ENCODE measurements at places on chromosomes 3 and 15.
A peak's percentile ranks its signal among the peaks of the same experiment; 100 is the strongest.

DNA sequence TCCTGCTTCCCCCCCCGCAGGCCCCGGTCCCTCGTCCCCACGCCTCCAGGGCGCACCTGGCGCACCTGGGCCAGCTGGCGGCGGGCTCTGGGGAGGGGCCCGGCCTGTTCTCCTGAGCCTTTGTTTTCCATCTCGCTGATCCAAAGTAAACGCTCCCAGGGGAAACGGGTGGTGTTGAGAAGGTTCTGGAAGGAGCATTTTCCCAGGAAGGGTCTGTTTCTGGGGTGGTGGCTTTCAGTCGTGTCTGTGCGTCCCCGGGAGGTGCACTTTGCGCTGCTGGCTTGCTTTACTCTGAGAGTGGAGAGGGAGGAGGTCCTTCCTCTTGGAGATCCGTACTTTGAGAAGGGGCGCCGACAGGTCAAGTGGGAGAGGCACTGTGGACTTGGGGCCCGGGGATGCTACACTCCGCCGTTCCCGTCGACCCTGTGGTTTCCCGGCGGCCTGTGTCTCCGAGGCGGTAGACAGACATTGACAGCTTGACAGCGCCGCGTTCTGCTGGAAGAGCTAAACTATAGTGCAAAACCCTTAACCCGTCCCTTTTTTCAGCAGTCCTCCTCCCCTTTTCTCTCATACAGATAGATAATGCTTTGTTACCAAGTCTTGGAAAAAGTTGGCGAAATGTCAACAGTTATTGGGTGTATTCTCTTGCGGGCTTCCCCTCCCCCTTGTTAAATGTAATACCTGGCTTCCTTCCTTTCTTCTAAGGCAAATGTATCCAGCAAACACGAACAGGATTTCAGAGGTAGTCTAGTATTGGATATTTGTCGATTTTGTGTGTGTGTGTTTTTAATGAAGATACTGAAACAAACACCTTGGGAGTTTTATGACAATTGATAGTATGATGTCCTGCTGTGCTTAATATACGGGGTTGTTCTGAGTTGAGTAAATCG lies 6.5 kb downstream of the TPM1 start:
- peak; percentile 78 for DNase-seq

- DNase-seq = no peak
Observed at GRCh38 chr15:61649046-61649445, 411.2 kb downstream of the VPS13C start.

GRCh38 chr3:127296166-127296565 lies 8.3 kb upstream of the PRR20G start:
- DNase-seq = no peak

- no peak for DNase-seq
Observed at GRCh38 chr3:180420016-180420415, 181.9 kb upstream of the TTC14 start.

GRCh38 chr3:39540162-39540921 lies 72.9 kb downstream of the MOBP start:
- DNase-seq = no peak

DNA sequence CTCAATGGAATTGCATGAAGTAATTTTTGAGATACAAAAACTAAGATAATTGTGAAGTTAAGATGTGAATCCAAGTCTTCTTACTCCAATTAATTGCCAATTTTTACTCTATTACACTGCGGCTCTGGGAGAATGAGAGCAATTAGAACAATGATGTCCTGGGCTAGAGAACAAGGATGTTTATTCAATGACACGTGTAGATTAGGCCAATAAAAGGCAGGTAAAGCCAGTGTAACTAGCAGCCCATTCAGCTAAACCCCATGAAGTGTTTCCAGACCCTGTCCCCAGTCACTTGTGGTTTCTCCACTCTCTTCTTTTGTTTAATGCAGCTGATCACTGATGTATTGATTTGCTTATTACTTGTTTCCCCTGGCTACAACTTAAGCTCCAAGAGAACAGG lies 381.1 kb upstream of the ARHGEF26 start:
- DNase-seq = no peak

DNA sequence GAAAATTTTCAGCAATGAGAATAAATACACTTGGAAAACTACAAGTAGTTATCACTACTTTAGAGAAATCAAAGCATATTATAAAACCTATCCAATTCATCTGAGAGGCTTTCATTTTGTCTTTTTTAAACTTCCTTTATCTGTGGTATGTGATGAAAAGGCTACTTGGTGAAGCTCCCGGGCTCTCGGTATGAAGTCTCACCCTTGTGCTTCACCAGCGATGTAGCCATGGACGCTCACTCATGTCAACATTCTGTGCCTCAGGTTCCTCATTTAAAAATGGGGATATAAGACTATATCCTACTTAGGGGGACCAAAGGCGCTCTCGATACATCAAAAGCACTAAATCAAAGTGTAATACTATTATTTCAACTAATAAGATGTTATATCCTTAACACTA lies 14.9 kb downstream of the SATB1 start:
- no peak for DNase-seq

DNA sequence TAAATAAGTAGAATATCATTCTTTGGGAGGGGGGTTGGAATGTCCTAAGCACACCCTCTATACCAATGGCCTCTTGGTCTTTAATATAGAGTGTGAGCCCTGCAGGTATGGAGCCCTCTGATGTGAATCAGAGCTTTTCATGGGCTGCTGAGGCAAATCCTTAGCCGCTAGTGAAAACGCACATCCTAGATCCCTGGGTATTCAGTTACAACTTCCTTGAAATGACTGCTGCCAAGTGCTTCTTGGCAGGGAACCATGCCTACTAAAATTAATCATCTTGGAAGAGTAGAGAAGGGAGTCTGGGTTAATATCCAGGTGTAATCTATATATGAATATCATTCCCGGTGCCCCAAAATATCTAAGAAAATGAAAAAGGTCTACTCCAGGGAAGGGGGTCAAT lies 109.1 kb downstream of the POLQ start:
- DNase-seq = no peak

DNA sequence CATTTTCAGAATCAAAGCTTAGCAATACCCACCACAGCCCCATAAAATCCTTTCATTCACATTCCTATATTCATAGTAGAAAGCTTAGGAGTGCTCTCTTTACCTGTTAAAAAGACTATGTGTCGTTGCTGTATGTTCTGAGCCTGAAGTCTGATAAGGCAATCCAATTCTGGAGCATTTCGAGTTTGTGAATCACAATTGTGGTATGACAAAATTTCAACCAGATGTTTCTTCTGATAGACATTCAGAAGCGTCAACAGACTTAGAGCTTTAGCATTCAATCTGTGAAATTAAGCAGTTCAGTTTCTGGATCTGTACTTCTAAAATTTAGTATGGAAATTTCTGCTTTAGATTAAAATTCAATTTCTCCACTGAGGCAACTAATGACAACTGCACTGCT lies 58.3 kb downstream of the TASOR start:
- DNase-seq = no peak

DNA sequence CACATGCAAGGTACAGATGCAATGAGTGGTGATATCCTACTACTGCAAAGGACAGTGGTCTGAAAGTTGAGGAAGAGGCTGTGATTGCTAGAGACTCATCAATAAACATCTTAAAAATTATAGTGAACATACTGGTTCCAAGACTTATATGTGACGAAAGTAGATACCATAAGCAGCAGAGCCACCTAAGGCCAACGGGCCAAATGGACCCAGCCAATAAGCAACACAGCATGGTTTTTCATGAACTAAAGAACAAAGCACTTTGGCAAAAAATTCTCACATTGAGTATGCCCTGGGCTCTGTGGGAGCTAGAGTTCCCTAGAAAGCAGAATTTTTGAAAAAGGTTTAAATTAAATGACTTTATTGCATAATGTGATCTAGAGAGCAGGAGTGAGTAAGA lies 272.1 kb downstream of the SI start:
- no peak for DNase-seq

GRCh38 chr15:78004919-78005634 lies 72.4 kb downstream of the TBC1D2B start:
- peak; percentile 51 for DNase-seq

DNA sequence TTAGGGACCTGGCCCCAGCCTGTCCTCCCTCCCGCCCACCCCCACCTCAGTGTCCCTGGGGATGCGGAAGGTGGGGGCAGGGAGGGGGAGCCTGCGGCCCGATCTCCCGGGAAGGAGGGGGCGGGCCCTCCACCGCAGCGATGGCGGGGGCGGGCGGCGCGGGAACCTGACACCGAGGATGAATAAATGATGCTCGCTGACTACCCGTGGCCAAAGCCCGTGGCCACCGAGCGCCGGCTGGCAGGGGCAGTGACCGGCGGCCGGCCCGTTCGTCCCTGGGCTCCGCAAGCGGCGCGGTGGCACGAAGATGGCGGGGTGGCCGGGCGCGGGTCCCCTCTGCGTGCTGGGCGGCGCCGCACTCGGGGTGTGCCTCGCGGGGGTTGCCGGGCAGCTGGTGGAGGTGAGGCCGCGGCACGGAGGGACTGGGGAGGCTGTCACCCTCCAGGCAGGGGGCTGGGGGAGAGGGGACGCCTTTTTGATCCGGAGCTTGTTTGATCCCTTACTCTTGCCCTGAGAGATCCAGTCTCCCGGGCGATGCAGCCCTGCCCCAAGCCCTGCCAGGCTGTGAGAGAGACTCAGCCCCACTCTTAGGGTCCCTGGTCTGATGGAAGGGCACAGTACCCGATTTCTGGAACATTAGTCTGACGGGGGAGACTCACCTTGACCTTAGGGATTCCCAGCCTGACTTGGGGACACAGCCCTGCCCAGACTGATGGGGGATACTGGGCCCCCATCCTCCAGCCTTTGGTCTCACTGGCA lies at the start of gene TMIE:
Gene TMIE, plus strand, starts transcription at position 212 of the 759 bp plus-strand sequence. Its CDS starts 96 bp downstream, at position 308.
- peak; percentile 38 for DNase-seq

DNA sequence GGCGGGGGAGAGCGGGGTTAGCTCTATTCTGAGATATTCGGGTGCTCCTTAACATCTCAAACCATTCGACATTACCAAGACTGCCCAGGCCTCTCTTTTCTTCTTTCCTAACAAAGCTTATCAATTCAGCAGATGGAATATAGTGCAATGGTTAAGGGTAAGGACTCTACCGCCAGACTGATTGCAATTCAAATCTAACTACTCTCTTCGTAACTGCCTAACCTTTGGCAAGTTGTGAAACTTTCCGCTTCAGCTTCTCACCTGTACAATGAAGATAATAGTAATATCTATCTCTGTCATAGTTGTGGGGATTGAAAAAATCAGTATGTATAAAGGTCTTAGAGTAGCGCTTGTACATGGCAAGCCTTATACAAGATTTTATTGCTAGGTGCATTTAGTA lies 972 bp downstream of the UBA5 start:
- no peak for DNase-seq

GRCh38 chr3:10531031-10531430 lies 25.6 kb upstream of the ATP2B2 start:
- no peak for DNase-seq

GRCh38 chr3:58049143-58049785 lies 41.0 kb downstream of the FLNB start:
- DNase-seq = no peak

DNA sequence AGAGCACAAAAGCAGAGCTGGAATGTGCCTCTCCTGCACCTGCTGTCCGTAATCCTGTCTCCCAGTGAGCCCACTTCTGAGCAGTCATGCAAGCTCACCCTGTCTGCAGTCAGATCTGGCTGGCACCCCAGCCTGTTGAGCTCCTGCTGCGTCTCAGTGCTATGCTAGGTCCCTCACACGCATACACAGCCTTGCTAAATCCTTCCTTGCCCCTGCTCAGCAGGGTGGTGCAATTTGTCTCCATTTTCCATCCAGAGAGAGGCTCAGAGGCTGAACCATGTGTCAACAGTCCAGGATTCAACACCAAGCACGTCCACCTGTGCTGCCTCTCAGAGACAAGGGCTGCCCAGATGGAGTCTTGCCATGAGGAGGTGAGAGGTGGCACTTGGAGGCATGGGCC lies 11.0 kb downstream of the POMGNT2 start:
- no peak for DNase-seq

DNA sequence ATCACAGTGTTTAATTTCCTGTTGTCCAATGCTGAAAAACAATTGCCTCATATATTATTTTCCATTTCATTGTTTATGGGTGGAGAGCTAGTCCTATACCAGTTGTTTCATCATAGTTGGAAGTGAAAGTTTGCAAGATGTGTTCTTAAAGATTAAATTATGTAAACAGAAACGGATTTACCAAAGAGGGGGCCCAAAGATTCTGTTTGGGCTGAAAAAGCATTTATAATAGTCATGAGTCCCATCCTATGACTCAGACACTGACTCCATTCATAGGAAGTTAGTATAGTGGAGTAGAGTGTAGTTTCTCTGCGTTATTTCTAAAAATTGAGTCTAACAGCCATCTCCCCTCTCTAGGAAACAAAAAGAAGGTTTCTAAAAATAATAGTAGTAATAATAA lies 24.3 kb downstream of the NFKBIZ start:
- DNase-seq = no peak

DNA sequence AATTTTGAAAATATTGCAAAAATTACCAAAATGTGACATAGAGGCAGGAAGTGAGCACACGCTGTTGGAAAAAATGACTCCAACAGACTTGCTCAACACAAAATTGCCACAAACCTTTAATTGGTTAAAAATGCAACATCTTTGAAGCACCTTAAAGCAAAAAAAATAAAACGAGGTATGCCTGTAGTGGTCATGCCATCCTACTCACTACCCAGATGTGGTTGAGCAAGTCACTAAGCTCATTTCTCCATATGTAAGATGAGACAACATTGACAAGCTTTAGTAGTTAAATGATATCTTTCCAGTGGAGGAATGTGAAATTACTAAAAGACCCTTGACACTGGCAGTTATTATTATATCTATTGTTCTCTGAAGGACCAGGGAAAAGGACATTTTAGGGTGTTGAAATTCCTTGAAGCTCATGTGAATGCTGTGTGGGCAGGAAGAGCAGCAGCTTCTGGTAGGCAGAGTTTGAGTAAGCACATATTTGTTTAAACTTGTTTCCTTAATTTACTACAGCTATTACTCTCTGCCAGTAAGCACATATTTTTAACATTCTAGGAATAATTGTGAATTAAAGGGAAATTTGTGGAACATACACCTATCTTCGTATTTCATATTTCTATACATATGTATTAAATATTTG lies 131.6 kb upstream of the P2RY1 start:
- no peak for DNase-seq

DNA sequence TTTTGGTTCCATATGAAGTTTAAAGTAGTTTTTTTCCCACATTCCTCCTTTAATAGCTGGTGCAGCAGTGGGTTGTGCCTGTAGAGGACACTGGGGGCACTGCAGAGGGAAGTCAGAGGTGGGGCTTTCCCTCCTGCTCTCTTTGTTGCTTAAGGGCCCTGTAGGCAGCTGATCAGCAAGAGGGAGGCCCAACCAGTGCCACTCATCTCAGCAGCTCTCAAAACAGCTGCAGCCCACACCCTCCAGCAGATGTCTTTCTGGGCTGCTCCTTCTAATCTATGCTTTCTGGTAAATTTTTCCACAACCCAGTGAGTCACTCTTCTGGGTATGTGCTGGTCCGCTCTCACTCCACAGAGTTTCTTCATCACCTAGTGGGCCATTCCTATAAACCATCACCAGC lies 263.8 kb downstream of the FEZF2 start:
- no peak for DNase-seq

DNA sequence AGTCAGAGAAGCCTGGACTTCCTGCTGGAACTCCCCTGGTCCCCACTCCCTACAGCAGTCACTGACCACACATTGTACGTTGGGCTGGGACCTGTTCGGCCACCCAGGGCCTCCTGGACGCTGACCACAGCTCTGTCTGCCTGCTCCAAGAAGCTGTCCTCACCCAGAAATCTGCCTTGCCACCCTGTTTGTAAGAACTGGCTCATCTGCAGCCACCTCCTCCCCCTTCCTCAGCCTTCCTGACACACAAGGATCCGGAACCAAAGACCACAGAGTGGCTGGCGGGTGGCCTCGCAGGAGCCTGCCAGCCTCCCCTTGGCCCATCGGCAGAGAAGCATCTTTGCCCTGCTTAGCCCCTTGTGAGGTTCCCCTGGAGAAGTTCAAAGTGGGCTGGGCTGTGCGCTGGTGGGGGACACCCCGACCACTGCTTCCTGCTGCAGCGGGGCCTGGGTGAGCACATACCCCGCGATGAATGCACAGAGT lies 91.9 kb downstream of the PCSK6 start:
- no peak for DNase-seq

Data from mucosa of descending colon (tissue), 3 donors.